ENCODE measurements at places on chromosomes 5 and 9.

DNA sequence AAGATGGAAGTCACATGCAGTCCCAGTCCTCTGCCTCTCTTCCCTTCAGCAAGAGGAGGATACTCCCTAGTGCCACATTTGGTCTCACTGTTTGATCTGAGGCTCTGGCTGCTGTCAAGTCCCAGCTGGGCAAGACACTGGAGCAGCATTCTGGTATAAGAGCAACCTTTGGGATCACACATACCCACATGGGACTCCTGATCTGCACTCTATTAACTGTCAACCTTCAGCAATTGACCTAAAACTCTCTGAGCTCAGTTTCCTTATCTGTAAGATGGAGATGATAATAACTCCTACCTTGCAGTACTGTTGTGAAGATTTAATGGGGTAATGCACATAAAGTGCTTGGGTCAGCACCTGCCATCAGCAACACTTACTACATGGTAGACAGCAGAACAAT, 437.9 kb downstream of the PIK3R1 start:
- DNase-seq = no peak

GRCh38 chr5:92574023-92574422, 1007.0 kb downstream of the NR2F1-AS1 start:
- DNase-seq = no peak

DNA sequence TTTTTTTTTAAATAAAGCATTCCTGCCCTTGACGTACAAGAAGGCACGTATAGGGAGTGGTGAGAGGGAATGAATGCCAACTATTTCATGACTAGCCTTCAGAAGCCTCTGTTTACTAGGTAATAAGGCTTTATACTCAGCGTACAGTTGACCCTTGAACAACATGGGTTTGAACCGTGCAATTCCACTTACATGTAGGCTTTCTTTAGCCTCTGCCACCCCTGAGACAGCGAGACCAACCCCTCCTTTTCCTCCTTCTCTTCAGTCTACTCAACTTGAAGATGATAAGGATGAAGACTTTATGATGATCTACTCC, 22.5 kb downstream of the CDC42SE2 start:
- no peak for DNase-seq

DNA sequence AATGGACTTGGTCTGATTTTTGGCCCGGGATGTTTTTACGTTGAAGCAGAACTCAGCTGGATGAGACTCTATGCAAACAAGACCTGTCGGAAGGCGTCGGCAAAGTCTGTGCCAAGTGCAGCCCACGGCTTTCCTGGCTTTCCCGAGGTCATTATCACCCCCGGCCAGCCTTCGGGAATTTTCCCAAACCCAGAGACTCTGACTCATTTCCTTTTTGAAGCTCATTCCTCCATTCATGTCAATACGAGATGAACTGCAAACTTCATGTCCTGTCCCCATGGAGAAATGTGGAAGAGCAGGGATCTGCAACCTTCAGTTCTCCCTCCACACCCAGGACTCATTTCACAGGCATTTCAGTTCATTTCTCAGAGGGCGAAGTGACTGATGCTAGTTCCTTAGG, 95.3 kb downstream of the IRX2 start:
- no peak for DNase-seq

DNA sequence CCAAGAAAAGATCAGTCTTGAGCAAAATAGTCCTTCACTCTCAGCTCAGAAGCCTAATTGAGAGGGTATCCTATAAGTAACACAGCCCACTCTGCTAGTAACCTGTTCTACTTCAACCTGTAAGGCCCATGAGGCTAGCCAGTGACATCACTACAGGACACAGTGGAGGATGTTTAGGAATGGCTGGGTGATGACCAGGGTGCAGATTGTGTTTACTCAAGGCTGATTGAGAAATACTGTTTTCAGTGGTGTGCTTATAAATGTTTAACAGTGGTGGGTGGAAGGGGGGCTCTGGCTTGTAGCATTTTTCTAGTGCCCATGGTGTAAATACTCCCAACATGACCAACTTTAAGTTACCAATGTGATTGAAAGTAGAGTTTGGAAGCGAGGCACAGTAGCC, 159.8 kb upstream of the CCDC152 start:
- no peak for DNase-seq

DNA sequence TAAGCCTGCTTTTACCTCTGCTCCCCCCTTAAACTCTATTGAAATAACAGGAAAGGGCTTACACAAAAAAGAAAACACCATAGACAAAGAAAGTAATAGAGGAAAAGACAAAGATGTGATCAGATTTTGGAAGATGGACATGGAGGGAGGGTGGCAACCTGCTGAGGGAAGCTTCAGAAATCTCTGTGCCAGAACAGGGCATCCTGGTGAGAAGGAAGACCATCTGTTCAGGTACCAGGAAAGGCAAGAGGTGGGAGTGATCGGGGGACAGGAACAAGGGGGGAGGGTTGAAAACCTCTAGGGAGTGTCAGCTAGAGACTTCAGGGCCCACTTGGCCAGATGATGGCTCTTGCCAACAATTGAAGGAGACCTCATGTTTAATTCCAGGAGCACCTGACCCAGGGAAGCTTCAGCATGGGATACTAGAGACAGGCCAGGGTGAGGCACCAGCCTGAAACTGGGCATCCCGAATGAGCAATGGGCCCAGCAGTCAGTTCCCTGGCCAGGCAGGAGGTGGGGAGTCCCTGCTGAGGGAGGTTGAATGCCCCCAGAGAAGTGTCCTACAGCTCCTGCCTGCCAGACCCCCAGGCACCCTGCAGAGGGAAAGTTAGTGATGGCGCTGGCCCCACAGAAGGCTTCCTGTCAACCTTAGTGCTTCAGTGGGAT, 8.2 kb downstream of the SQSTM1 start:
- DNase-seq = no peak

- no peak for DNase-seq
These were observed 166.0 kb downstream of the DAB2IP start for GRCh38 chr9:121817476-121817875.

GRCh38 chr9:75739884-75740611, 150.4 kb upstream of the PCSK5 start:
- peak; percentile 45 for DNase-seq

- no peak for DNase-seq
These were observed 29.3 kb downstream of the ZDHHC11 start for GRCh38 chr5:821504-821903.

GRCh38 chr5:160621526-160621925, 199.9 kb downstream of the PTTG1 start:
- DNase-seq = no peak

- no peak for DNase-seq
These were observed 22.1 kb upstream of the RARS1 start for GRCh38 chr5:168464214-168464613.

DNA sequence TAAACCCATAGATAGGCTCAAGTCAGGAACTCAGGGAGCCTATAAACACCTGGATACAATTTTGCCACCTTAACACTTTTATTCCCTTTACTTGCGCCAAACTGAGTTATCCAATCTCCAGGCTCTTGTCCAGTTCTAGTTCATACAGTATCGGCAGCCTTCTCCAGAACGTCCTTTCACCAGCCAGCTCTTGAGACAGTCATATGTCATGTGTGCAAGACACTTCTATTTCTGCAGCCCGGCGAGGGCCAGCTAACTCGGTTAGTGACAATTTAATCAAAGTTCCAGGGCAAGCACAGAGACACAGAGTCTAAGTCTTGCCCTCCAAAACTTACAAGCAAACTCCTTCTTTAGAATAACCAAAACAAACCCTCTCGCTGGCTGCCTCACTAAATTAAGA, 12.9 kb downstream of the ABCA1 start:
- no peak for DNase-seq

GRCh38 chr9:83334320-83334719, 203.9 kb downstream of the FRMD3 start:
- DNase-seq = peak; percentile 93

- DNase-seq = no peak
These were observed 555.3 kb upstream of the FTMT start for GRCh38 chr5:121296356-121296755.

DNA sequence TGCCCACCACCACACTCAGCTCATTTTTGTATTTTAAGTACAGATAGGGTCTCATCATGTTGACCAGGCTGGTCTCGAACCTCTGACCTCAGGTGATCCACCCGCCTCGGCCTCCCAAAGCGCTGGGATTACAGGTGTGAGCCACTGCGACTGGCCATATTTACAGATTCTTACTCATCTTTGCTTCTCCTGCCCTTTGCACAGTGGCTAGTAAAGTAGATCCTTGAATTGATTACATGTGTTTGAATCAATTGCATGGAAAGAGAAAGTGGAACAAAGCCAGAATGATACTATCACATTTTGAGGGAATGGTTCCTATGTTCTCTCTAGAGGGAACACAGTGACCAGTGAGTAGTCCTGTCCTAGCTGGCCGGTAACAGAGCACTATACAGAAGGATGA, 15.4 kb downstream of the KLF4 start:
- no peak for DNase-seq

- no peak for DNase-seq
These were observed 1696.0 kb downstream of the MAT2B start for GRCh38 chr5:165201369-165201768.

GRCh38 chr9:4384750-4385149, 84.9 kb upstream of the GLIS3 start:
- DNase-seq = no peak

DNA sequence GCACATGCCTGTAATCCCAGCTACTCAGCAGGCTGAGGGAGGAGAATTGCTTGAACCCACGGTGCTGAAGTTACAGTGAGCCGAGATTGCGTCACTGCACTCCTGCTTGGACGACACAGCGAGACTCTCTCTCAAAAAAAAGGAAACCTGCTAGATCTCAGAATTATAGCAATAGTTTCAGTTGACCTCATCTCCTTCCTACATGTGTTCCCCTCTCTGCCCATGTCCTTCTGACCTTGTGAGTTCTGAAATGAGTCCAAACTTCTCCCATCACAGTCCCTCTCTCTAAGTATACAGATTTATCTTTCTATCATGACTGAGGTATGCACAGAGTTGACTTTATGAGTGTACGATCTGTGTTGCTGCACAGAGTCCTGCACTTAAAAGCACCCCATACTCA, 44.6 kb upstream of the SHOC1 start:
- no peak for DNase-seq

GRCh38 chr5:67291066-67291465, 94.5 kb upstream of the CD180 start:
- DNase-seq = no peak

GRCh38 chr5:54944364-54944763, 41.0 kb downstream of the ESM1 start:
- peak; percentile 54 for DNase-seq

DNA sequence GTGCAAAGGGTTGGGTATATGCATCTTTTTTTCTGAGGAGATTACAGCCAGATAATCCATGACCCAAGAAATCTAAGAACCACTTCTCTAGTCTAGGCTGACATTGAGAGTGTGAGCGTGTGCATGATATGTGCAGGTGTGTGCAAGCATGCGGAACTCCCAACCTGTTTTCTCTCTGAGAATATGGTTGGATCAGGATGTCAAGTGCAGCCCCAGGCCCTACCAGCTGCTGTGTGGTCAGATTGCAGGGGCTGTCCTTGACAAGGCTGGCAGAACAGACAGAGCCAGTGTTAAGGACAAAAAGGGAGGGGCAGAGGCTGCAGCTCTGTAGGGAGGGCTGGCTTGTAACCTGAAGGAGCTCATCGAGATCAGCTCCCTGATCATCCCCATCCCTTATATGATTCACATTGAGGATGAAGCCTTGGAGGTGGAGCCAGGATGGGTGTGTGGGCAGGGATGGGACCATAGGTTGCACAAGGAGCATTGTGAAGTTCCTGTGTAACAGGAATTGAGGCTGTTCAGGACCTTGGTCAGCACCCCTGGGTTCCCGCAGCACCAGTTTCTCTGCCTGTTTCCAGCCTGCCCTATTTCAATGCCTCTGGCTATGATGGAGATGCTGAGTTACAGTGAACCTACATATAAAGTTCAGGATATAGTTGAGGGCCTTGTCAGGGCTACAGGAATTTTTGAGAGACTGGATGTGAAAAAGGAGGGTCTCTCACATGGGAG, 52.6 kb upstream of the ARAP3 start:
- DNase-seq = peak; percentile 73

GRCh38 chr5:110917161-110917875, 154.2 kb upstream of the TSLP start:
- DNase-seq = no peak

DNA sequence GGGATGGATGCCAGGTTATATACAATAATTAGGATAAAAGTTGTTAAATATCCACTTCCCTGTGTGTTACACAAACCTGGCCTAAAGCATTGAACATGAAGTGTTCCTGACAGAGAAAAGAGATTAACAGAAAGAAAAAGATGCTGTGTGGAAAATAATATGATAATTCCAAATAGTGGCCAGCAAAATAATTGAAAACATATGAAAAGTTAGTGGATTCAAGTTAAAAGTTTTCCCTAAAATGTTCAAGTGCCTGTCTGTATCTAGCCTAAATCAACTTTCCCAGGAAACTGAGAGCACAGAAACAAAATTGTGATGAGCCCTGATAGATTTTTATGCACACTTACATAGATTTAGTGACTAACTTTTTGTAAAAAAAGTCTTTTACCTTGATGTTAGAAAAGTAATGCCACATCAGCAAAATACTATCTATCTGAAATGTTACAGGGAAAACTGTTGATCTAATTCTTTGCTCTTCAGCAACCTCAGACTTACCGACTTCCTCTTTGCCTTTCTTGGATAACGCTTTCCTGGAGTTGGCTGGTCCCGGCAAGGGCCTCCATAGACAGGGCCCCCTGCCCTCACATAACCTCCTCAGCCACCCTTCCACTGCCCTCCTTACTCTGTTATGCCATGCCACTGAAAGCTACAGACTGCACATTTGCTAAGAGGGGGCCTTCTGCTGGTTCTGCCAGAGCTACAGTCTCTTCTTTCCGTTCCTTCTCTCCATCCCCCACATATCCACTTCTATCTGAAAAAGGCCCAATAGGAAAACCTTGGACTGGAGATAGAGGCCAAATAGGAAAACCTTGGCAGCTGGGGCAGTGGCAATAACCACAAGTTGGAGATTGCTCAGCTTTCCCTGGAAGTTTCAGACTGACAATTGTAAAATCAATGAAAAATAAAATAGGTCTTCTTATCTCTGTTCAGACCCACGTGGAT, 44.4 kb downstream of the ZNF474 start:
- DNase-seq = no peak

- peak; percentile 69 for DNase-seq
These were observed 382.7 kb downstream of the ENC1 start for GRCh38 chr5:74257645-74258313.

DNA sequence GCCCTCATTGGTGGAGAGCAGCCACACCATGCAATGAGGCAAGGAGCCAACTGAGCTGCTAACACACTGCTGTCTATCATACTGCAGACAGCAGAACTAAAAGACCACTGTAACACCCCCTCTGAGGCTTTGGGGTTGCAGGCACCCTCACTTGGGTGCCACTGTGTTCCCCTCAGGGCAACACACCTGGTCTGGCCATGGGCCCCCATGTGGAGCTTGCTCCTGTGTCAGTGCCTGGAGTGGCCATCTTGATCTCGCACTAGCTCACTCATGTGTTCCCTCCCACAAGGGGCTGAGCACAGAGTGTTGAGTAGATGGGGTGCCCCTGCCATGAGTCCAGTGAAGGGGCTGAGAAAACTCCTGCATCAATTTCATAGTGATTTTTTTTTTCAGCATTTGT, 532.4 kb upstream of the FTMT start:
- no peak for DNase-seq
